ENCODE measurements at places on chromosomes 7 and 10.
A peak's percentile ranks its signal among the peaks of the same experiment; 100 is the strongest.

DNA sequence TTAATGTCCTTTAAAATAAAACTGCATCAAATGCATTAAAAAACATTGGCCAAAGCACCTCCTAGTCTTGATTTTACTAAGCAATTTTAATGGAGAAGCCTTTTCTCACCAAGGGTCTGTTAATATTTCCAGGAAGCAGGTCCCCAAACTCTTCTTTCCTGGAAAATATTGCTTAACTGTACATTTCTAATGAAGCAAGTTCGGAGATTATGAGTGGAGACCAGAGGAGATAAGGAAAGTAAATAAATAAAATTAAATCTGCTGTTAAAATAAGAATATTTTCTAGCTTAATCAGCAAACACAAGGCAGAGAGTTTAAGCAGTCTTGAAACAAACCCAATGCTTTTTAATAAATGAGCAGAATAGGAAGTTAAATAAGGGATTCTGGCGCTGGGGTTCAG lies 322.4 kb downstream of the PTEN start:
- DNase-seq = no peak

GRCh38 chr10:10545771-10546170 lies 471.9 kb upstream of the CELF2 start:
- DNase-seq = no peak

- no peak for DNase-seq
Measured at GRCh38 chr10:25627606-25628005, 306.4 kb upstream of the MYO3A start.

DNA sequence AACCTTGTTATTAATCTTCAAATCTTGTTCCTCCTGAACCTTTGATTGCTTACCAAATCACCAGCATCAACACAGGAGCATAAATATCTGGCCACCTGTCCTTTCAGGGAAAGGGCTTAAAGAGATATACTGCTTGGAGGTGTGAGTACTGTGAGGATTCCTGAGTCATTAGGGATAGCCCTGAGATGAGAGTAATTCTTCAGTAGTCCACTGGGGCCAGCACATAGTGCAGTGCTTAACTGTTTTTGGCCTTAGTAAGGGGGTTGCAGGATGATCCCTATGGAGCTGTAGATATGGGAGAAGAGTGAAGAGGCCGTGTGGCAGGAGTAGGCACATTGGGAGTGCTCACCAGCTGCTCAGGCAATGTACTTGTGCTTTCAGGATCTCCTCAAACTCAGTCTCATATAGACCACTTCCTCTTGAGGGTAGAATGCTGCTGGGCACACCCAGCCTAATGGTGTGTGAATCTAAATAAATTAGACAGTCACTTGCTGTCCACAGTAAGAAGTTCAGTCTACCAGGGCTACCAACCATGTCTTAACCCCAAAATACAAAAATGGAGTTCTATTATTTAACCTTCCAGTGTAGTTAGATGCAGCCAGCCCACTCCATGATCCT lies 26.5 kb upstream of the GPR141 start:
- DNase-seq = no peak

DNA sequence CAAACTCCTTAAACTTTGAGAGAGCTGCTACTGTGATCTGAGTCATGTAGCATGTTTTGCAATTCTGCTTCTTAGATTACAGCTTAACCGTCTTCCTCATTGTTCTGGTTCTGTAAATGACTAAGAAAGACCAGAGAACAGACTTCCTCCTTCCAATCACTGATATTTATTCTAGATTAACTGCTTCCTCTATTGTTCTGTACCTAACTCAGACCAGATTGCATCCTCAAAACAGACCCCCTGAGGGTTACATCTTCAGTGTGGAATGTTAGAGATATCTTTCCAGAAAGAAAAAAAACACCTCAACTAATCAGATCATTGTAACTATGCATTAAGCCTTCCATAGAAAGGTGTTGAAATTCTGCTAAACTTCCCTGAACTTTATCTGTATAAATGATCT lies 5.7 kb upstream of the PIP start:
- no peak for DNase-seq

- no peak for DNase-seq
Measured at GRCh38 chr10:77644557-77645243, 7.1 kb upstream of the KCNMA1 start.

DNA sequence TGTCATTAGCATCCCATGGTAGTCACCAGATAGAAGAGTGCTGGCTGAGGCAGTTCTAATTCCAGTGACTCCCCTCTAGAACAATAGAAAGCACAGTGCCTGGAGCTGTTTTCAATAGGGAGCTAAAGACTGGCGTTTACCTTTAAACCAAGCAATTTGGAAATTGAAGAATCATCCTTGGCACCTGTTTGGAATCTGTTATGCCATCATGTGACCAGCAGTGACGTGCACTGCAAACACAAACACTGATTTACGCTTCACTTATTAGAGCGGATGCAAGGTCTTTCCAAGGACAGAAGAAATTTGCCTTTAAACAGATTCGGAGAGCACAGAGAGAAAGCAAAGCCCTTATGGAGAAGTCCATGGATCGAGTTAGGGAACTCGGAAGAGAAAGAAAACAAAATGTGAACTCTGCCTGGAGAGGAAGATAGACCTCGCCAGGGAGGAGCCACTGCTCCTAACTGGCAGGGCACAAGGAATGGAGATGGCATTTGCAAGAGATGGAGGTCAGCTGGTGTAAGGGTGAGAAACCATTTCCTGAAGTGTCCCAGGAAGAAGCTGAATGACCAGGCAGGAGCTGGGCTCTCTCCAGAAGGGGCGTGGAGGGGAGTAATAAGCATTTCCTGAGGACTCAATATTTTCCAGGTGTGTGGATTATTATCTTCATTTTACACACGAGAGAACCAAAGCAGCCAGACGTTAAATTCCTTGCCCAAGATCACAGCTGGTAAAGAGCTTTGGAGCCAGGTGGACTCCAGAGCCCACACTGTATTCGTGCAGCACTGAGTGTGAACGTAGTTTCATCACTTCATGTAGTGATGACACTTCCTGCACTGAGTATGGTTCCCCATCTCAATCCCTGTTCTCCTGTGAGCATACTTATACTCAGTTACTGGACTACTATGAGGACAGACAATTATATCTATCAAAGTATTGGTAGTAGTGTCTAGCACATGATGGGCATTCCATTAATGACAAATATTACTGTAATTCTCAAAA lies 97.7 kb downstream of the CUBN start:
- no peak for DNase-seq

DNA sequence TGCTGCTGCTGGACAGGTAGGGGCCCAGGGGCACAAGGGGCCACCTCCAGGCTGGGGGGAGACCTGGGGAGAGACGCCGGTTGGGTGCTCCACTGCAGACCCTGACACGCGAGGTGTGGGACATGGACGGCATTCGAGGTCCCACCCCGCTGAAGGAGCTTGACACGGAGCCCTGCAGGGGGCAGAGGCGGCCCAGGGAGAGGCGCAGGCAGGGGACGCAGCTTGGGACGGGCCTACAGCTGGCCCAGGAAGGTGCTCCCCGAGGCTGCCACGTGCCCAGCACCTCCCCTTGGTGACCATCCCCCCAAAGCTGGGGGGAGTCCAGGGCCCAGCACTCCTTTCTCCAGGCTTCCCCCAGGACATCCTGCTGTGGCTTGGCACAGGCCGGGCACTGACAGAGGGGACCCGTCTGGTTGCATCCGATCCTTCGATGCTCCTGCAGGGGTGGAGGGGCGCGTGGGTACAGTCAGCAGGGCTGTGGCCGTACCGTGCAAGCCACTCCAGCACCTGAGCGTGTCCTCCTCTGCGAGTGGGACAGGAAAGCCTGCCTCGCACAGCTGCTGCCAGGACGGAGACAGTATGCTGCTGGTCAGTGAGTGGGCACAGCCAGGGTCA lies 174.4 kb downstream of the ELFN1 start:
- no peak for DNase-seq

DNA sequence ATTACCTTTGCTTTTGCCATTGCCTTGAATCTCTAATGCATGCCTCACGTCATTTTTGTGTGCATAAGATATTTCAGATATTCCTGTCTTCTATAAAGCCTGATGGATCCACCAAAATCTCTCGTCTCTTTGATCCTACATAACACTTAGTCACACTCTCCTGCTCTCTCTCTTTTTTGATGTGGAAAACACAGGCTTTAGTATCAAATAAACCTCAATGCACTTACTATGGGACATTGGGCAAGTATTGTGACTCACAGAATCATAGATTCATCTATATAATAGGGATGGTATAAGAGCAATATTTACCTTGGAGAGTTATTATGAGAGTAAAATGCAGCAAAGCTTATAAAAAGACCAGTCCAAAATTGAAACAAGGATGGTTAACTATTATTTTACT lies 39.1 kb downstream of the DKK1 start:
- DNase-seq = no peak

DNA sequence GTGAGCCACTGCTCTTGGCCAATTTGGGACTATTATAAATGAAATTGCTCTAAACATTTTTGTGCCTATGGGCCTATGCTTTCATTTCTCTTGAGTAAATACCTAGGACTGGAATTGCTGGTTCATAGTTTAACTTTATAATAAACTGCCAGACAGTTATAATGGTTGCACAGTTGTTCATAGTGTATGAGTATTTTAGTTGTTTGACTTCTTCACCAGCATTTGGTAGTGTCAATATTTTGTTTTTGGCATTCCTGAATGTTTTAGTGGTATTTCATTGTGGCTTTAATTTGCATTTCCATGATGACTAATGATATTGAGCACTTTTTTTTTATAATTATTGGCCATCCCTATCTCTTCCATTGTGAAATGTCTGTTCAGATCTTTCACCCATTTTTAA lies 29.5 kb downstream of the PLEKHA8 start:
- DNase-seq = no peak

DNA sequence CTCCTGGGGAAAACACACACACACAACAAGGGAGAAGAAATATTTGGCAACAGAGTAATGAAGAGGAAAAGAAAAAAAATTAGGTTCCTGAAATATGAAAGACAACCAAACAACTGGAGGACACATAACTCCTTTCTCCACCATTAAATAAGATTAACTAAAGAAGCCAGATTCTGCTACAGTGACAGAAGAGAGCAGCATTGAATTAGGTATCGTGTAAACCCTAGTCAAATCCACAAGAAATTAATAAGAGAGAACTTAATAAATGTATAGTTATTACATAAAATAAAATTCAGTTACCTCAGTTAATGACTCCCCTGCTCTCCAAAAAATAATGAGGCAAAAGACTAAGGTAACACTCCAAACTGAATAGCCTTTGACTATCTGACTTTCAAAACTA lies 306.7 kb downstream of the CRPPA start:
- peak; percentile 9 for DNase-seq

DNA sequence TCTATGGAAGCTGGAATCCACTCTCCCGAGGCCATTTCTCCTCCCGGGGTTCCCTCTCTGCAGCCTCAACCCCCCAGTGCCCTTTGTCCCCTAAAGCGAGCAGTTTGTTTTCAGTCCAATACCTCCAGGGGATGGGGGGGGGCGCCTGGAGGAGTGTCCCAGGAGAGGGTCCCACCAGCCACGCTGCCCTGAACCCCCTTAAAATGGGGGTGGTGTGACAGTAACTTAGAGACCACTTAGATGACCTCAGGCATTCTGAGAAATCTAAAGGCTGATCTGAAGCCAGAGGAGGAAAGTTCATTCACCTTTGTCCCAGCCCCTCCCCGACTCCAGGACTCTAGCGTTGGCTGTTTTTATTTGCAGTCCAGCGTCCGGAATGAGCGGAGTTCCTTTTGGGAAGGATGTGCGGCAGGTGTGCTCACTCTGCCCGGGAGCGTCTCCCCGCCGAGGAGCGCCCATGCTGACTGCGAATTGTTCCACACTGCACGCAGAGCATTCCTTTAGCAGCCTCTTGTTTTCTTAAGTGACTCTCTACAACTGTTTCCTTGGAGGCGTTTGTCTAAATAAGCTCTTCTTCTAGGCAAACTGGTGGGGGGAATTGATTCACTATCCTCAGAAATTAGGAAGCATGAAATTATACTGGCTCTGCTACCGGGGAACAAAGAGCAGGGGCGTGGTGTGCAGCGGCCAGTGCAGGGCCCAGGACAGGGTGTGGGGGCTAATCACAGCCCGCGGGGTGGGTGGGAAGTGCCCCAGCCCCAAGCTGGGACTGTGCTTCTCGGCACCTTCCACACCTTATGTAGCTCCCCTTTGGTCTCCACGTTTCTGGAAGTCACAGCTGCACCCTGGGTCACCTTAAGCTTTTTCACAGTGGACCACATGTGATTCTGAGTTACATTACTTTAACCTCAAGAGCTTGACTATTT lies 46.3 kb downstream of the SYPL1 start:
- peak; percentile 84 for DNase-seq

GRCh38 chr7:71937840-71938371 lies 474.2 kb downstream of the CALN1 start:
- no peak for DNase-seq

DNA sequence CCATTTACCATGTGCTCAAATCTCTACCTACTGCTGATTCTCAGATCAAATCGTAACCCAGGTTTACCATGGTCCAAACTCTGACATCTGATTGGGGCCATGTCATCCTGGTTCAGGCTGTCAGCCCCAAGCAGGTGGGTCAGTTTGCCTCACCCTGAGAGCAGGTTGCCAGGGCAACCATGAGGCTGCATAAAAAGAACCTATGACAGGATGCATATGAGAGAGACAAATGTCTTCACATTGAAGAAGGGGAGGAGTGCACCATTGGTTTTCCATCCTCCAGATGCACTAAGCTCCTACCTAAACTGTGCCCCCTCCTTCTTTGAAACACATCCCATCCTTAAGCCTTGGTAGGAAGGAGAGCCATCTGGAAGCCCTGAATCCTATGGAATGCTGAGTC lies 10.2 kb downstream of the PRSS1 start:
- no peak for DNase-seq

DNA sequence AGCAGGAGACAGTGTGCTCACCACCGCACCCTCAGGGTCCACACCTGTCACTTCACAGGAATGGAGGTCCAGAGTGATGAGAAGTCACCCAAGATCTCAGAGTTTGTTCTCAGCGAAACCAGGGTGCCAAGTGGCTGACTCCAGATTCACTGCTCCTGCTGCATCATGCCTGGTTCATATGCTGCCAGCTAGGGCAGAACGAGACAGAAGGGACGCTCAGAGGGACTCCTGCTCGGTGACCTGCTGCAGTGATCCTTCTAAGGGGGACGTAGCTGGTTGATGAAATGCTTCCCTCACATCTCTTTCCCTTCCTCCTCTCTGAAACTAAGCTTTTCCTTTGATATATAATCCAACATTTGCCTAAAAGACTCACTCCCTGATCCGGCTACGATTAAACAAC lies 248.5 kb downstream of the SFMBT2 start:
- DNase-seq = no peak

DNA sequence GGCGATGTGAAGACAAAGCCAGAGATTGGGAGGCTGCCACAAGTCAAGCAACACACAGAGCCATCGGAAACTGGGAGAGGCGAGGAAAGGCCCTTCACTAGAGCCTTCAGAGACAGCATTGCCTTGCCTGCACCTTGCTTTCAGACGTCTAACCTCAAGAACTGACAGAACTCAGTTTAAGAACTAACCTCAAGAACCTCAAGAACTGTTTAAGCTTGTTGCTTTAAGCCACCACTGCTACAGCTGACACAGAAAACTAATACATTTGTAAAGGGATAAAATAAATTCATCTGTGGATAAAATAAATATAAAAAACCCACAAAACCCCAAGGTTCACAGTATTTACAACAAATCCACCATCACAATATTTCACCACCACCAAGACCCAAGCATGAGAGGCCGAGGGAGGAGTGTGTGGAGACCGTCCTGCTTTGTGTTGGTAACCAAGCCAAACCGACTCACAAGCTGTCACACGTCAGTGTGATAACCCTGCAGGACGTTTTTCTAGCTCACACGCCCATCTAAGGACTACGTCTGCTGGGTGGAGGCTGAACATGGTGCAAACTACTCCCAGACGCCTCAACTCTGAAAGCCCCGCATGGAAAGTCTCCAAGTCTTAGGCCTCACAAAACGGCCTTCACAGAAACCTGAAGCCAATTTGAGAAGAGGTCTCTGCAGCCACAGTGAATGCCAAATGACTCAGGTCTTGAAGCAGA lies 116.8 kb downstream of the ABLIM1 start:
- DNase-seq = peak; percentile 90

Measured in small intestine (tissue), 16 donors.